Pulmonary artery endothelial cell (primary cell): ENCODE measurements at places on chromosomes 12 and 14. TPM values are rescaled to one million over a fixed set of nuclear protein-coding genes. Genes with fewer than 3 reads are reported as not detected.

OTOGL gene
- total RNA-seq, result 0.63 and 5.3 TPM in 2 replicates

CYP46A1 gene
- total RNA-seq, result under 0.01 and 0.07 TPM in 2 replicates

ZDHHC22 gene
- total RNA-seq, result under 0.01 and 0.04 TPM in 2 replicates

SERPINA3 gene
- total RNA-seq, result 0.63 and 1.5 TPM in 2 replicates

INHBC gene
- not detected in 2 replicates for total RNA-seq

RFX4 gene
- total RNA-seq, result not detected in 2 replicates

LRRK2 gene
- 3.8 and 7.2 TPM in 2 replicates for total RNA-seq

PSMC1 gene
- 177 and 224 TPM in 2 replicates for total RNA-seq

FAIM2 gene
- total RNA-seq, result not detected in 2 replicates

DTX1 gene
- total RNA-seq, result not detected in 2 replicates

SLC25A47 gene
- 0.04 TPM in 1 of 2 replicates, not detected in the other for total RNA-seq

OTUB2 gene
- 0.53 and 1.3 TPM in 2 replicates for total RNA-seq

C12orf76 gene
- total RNA-seq, result 17.2 and 19.1 TPM in 2 replicates

FKBP3 gene
- total RNA-seq, result 28.2 and 36.6 TPM in 2 replicates

TMEM30B gene
- total RNA-seq, result 0.13 and 0.25 TPM in 2 replicates

FGF23 gene
- not detected in 2 replicates for total RNA-seq

KRT6C gene
- total RNA-seq, result 0.07 TPM in 1 of 2 replicates, not detected in the other

HOXC4 gene
- total RNA-seq, result not detected in 2 replicates

GALNT9 gene
- 0.11 and 0.33 TPM in 2 replicates for total RNA-seq

KRT82 gene
- total RNA-seq, result not detected in 2 replicates

NOVA1 gene
- total RNA-seq, result 2.1 and 2.9 TPM in 2 replicates

FAM186B gene
- total RNA-seq, result 0.11 and 0.13 TPM in 2 replicates

TSHR gene
- total RNA-seq, result not detected in 2 replicates

WBP11 gene
- total RNA-seq, result 17.3 and 22.4 TPM in 2 replicates

PROX2 gene
- total RNA-seq, result not detected in 2 replicates

CD163 gene
- total RNA-seq, result not detected in 2 replicates

SAMD15 gene
- 1.8 TPM in 2 replicates for total RNA-seq

RCOR1 gene
- 12.3 and 18.6 TPM in 2 replicates for total RNA-seq

LHX5 gene
- total RNA-seq, result not detected in 2 replicates
